ENCODE measurements at places on chromosomes 12 and 14. TPM values are rescaled to one million over a fixed set of nuclear protein-coding genes. Genes with fewer than 3 reads are reported as not detected.

Gene CABP1
- not detected for total RNA-seq

Gene LUM
- total RNA-seq, result 102 TPM

Gene CCNB1IP1
- total RNA-seq, result 51.2 TPM

Gene COQ5
- total RNA-seq, result 34.1 TPM

Gene C14orf93
- 4.4 TPM for total RNA-seq

Gene GLS2
- total RNA-seq, result 0.20 TPM

Gene GOLGA5
- total RNA-seq, result 37.2 TPM

Gene TMPRSS12
- not detected for total RNA-seq

Gene TSPAN19
- not detected for total RNA-seq

Gene CIROP
- total RNA-seq, result not detected

Gene PLEKHG7
- not detected for total RNA-seq

Gene DNAJC22
- total RNA-seq, result 10.4 TPM

Gene RPL10L
- not detected for total RNA-seq

Gene SIVA1
- total RNA-seq, result 335 TPM
